ENCODE measurements at places on chromosomes 5 and 9.
A peak's percentile ranks its signal among the peaks of the same experiment; 100 is the strongest.

DNA sequence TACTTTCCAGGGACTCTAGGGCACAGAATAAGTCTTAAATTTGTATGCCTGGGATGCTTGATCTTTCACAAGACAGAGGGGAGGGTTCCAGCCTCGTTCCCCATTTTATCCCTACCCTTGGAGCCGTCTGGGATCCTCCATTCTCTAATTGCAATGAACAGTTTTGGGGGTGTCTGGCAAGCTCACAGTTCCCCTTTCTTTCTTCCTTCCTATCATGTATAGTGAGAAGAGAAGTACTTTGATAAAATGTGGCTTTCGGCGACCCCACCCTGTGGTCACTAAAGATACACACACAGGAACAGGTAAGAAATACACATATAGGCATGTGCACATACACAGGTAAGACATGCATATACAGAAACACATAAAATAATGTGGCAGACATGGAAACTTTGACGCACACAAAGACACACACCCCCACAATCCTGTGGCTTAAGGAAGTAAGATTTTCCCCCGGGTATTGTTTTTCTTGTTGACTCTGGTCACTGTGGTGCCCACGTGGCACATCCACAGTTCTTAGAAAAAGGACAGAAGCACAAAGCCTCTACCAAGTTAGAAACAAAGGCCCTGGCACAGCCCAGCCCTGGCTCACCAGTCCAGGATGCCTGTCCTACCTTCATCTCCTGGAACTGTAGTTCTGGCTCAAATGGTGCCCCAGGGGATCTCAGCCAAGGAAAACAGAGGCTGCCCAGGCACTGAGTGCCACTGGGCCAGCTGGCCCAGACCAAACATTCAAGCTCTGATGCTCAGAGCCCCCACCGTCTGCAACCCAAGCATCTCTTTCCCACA, 6.3 kb upstream of the SMU1 start:
- peak; percentile 9 for DNase-seq

DNA sequence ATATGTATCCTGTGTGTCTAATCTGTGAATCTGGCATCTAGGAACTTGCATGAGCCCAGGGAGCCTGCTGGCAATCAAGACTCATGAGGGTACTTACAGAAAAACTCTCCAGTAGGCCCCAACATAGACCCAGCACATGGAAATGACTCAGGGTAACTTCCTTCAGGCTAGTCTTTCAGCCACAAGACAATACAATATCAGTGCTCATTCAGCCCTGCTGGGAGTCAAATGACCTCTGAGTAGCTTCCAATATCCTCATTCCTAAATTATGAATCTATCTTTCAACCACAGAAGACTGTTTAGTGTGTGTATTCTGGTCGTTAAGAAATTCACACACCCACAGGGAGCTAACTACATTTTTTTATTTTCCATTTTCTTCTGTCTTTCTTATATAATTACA, 1273.0 kb downstream of the EFNA5 start:
- DNase-seq = no peak

- no peak for DNase-seq
These were observed 107.6 kb downstream of the SYK start for GRCh38 chr9:90909225-90909624.

DNA sequence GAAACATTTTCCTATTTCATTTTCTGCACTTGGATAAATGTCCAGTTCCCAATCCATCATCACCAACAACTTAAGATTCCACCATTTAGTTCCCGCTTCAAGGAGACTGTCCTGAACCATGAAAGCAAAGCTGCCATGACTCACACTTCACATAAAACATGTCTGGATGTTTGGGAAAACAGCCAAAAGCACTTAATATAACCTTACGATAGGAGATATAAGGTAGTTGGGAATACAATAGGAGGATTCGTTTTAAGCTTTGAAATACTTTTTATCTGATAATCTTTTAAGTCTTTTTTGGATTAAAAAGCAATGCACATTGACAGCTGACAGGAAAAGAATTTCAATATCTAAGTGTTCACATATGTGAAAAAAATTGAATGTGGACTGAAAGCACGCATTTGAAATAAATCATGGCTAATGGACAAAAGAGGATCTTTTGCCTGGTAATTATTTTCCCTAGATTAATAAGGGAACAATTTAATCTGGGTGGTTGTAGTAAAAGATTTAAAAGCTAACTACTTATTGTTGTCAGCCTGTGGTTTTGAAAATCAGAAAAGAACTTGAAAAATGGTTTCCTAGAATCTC, 17.3 kb upstream of the TGFBI start:
- no peak for DNase-seq

GRCh38 chr5:177368869-177369644, 11.3 kb downstream of the RGS14 start:
- DNase-seq = no peak

GRCh38 chr5:17438027-17438426, 60.0 kb upstream of the TAF11L2 start:
- DNase-seq = no peak

DNA sequence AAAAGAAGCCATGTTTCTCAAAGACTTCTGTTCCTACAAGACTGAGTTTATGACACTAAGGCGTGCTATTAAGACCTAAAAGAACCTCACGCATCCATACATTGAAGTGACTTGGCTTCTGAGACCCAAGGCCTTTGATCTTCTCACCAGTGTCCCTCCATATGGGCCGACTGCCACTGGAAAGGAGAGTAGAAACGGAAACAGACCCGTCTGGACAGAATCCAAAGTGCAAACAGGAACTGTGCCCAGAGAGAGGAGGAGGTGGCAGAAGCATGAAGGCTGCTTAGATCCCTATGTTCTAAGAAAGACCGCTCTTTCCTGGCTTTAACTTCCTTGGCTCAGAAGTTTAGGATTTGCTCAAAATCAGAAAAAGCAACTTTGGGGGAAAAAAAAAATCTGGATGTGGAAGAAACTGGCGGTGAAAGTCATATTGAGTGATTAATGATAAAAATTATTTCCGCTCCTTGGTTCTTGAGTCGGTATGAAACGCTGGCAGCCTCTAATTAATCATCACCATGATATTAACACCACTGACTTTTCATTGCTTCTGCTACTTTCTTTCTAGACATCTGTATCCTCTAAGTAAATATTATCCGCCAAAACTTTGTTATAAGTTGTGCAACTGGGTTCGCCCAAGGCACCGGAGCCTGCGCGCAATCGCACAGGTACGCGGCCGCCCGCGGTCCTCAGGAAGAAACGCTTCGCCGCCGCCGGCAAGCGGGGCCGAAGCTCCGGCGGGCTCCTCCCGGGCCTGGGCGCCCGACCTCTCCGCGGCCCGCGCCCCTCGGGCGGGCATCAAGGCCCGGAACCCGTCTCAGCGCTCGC, 726 bp downstream of the DAP start:
- DNase-seq = no peak

DNA sequence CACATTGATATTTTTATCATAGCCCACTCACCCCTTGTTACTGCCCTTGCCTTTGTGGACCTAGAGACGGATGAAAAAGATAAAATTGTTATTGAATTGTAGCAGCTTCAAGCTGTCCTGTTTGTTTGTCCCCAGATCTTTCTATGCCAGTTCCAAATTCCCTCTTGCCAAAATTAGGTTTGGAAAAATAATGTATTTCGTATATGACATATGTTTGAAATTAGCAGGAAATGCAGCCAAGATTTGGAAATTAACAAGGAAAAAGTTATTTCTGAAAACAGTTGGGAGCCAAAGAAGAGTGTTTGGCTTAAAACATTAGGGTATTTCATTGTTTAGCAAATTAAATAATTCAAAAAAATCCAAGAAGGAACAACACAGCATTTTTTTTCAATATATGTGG, 33.5 kb downstream of the SPATA31D1 start:
- DNase-seq = no peak

DNA sequence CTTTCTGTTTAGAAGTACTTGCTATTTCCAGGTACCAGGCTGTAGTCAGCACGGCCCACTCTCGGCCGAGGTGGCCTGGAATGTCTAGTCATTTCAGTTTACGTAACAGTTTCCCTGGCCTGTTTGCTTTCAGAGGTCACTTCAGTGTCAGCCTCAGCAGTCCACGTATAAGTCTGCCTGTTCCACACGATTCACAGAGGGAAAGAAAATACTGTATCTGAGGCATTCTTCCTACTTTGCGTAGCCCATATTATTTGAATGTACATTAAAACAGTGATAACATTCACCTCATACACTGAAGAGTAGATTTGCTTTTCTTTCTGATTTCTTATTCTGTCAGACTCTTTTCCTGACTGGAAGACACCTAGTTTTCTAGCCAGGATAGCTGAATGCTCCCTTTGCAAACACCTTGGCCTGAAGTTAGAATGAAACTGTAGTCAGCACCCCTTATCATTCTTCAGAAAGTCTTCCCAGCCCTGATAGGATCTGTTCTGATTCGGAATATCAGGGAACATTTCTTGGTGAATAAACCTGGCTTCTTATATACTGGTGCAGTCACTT, 140.9 kb downstream of the AOPEP start:
- no peak for DNase-seq

DNA sequence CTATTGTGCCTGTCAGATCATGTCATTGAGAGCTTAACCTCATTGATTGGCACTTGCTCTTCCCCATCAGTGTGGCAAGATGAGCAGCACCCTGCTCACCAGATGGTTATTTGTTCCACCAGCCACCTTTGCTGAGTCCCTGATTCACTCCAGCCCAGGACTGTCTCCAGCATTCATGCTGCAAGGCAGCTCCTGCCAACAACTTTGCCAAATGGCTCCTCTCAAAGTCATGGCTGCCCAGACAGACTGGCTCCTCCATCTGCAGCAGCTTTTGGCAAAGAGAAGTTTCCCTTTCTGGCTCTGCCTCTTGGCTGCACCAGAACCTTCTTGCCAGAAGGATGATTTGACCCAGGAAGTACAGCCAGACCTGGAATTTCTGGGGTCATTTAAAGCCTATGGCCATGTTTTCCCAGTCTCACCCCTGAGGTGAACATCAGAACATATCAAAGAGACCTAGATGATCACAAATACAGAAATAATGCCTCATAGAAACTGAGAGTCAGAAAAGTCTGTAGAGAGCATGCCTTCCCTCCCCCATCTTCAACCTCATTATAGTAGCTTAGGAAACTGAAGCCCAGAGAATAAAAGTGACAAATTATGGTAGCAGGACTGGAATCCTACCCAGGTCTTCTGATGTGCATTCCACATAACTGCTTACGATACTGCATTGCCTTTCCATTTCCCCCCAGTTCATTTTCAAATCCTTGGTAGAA, 10.4 kb downstream of the PPP2R2B start:
- DNase-seq = no peak

- no peak for DNase-seq
These were observed 7.0 kb upstream of the FBXO4 start for GRCh38 chr5:41918105-41918504.

DNA sequence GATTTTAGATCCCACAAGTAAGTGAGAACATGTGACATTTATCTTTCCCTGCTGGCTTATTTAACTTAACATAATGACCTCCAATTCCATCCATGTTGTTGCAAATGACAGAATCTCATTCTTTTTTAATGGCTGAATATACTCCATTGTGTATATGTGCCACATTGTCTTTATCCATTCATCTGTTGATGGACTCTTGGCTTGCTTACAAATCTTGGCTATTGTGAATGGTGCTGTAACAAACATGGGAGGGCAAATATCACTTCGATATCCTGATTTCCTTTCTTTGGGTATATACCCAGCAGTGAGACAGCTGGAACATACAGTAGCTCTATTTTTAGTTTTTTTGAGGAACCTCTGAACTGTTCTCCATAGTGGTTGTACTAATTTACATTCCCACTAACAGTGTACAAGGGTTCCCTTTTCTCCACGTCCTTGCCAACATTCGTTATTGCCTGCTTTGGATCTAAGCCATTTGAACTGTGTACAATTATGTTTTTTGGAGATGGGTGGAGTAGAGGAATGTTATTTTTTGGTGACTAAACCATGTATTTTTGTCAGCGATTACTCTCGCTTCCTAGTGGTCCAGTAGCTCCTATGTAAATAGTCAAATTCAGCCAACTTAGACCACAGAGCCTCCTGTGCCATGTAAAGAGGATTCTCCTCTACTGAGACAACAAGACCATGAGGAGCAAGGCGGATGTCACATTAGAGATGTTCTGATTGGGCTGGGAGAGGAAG, 60.6 kb downstream of the TNFSF15 start:
- no peak for DNase-seq

GRCh38 chr5:148382961-148383360, 797 bp upstream of the FBXO38 start:
- no peak for DNase-seq

GRCh38 chr5:108655750-108656450, 91.8 kb upstream of the FER start:
- DNase-seq = no peak
